ENCODE measurements at places on chromosomes 4 and X.

DNA sequence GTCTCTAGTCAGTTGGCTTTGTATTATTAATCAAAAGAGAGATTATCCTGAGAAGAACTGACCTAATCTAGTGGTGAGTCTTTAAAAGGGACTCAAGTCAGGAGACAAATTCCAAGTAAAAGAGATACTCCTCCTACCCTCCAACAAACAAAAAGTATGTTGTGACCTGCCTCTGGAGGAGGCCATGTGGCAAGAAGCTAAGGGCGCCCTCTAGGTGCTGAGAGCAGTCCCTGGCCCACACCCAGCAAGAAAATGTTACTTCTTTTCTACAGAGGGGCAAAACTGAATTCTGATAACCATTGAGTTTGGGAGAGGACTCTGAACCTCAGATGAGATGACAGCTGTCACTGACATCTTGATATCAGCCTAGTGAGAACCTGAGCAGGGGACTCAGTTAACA lies 953.6 kb upstream of the AGA start:
- no peak for DNase-seq

DNA sequence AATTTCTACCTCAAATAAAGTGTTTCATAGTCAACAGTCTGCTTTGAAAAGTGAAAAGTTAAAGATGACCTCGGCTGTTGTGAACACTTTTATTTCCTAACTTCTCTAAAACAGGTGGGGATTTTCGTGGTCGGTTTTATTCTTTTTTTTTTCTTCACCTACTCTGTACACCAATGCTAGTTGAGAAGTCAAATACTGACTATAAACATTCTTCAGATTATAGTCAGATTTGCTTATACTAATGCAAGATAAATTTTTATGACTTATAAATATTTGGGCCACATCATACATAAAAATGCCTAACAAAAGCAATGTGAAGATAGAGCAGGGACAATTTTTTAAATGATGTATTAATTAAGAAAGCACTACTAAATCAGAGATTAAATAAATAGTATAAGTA lies 98.1 kb upstream of the GPR34 start:
- no peak for DNase-seq

DNA sequence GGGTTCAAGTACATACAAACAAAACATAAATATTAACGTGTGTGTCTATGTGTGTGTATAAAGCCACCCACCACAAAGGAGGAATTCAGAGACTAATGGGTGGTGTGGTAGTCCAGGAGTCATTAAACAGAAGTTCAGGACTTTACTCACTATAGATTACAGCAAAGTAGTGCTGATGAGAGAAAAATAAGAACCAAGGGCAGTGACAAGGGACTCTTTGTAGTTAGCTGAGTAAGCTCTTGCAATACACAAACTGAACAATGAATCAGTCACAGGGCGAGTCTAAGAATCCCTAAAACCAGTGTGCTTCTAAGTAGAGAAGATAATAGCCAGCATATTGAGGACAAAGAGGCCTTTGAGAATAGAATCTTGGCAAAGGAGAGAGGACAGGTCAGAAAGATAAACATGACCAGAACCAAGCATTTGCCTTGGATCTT lies 232.4 kb downstream of the PPP3CA start:
- no peak for DNase-seq

GRCh38 chrX:112223391-112223790 lies 140.8 kb upstream of the TRPC5 start:
- DNase-seq = no peak

DNA sequence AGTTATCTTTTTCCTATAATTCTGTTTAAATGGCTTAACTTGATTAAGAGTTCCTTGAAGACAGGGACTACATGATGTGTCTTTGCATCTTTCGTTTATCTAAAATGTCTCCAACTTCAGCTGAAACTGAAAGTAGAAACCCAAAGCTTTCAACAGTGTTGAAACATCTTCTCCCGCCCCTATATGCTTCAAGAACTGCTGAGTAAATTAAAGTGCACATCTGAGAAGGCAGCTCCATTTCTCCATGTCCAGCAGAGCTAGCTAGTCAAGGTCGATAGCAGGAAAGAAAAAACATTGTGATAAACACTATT lies 185.7 kb upstream of the TBL1X start:
- DNase-seq = no peak

GRCh38 chr4:70704215-70704930 lies 16.0 kb downstream of the UTP3 start:
- peak; percentile 70 for DNase-seq

DNA sequence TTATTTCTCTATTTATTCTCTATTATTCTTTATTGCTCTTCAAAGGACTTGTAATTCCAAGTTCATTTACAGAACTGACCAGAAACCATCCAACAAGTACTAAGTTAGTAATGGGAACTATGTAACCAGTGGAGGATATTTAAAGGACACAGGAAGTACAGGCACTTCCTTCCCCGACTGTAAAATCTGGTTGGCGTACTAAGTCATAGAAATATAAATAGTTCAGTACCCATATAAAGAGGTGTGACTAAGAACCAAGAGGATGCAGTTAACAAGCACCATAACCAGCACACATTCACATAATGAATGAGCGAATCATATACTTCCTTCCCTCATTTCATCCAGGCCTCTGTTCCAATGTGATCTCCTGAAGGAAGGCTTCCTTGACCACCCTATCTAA lies 3.6 kb upstream of the EIF4E start:
- DNase-seq = no peak

DNA sequence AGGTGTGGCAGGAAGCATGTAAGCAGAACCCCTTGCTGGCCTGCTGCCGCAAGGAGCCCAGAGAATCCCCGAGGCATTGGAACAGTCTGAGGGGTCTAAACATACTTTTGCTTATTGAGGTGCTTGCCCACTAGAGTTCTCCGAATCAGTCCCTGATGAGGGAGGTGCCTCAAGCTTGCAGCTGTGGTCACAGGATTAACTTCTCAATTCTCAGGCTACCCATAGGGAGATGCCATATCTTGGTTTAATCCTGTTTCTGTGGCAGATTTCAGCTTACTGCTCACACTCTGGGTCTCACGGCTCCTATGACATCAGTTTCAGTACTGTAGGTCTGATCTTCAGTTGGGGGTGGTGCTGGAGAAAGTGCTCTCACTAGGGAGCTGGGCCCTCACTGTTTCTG lies 39.9 kb downstream of the CCNG2 start:
- no peak for DNase-seq

DNA sequence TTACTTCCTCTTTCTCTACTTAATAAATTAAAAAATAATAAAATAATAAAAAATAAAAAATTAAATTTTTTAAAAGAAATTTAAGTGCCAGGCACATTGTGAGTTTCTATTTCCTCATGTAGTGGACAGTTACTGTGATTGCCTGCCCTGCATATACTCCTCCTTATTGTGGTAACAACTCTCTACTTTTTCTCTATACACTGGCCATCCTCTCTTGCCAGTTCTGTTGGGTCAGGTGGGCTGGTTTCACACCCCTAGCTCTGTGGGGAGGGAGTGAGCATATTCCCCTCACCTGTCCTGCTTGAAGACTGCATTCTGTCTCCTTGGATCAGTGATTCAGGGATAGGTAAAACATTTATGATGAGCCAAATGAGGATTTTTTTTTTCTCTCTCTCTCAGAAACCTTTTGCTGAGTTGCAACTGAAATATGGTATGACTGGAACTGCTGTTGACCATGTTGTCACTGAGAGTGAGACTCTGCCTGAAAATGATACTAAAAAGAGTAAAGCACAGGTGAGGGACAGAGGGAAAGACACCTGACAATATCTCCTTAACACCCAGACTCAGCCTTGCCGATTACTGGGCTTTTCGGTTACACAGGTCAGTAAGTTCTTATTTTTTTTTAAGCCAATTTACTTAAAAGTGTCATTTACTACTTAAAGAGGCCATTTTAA lies 37.2 kb downstream of the CXXC4 start:
- no peak for DNase-seq

- DNase-seq = no peak
Measured at GRCh38 chr4:163344147-163345125, 744 bp downstream of the NPY5R start.

- no peak for DNase-seq
Measured at GRCh38 chr4:172845281-172845680, 323.3 kb upstream of the GALNT7 start.

- DNase-seq = peak; percentile 56
Measured at GRCh38 chrX:30888526-30889146, 418 bp downstream of the TAB3 start.

DNA sequence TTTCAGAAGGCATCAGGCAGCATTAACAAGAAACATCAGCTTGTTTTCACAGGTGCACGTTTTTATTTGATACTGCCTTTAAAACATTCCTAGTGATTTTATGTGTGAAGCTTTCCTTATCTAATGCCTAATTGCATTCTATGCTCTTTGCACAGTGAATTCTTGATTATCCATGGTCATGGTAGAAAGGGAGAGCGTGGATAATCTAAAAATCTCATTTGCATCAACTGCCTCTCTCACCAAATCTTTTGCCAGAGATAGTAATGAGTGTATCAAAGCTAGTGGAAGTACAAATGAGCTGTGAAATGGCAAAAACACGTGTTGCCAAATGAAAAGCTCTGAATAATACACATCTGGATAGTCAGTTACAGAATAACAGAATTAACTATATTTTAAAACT lies 170.5 kb downstream of the NAA11 start:
- DNase-seq = no peak

GRCh38 chrX:12197030-12197429 lies 58.8 kb downstream of the FRMPD4 start:
- no peak for DNase-seq

DNA sequence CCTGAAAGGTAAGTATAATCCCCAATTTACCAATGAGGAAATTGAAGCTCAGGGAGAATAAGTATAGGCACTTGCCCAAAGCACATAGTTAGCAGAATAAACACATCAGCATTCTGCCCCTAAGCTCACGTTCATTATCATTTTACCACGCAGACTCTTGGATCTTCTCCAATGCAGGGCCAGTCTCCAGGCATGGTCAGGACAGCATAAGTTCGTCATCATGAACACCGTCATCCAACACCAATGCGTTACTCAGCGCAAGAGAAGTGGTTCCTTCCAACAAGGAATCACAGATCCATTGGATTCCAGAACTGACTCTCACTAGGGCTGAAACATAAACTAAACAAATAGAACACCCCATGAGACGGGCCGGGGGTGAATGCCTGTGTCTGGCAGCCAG lies 86.5 kb upstream of the GPM6B start:
- no peak for DNase-seq

- no peak for DNase-seq
Measured at GRCh38 chr4:78426972-78427371, 124.6 kb upstream of the ANXA3 start.

DNA sequence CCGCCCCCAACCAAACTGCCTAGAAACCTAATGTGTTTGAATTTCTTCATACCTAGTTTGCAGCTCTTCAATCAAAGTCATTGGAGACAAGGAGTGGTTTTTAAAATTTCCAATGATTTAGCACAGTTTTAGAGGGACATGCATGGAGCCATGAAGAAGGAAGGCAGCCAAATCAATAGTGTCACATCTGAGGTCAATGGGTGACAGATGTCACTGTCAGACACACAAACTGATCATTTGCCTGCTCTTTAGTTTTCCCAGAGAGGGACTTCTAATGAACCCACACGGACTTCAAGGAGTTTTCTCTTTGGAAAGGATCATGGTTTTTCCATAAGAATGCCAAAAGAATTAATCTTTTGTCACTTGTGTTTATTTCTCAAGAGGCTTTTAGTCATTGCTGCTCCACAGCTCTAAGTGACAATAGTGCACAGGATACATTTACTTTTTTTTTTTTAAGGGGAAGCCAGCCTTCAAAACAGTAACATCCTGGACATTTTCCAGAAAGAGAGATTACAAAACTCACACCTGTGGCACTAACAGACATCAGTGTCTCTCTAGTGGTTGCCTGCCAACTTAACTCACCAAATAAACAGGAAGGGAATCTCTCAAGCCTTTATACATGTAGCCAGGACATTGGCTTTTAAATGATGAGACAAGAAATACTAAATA lies 251.1 kb upstream of the DIAPH2 start:
- DNase-seq = no peak

GRCh38 chr4:154507156-154507555 lies 15.6 kb upstream of the DCHS2 start:
- no peak for DNase-seq

DNA sequence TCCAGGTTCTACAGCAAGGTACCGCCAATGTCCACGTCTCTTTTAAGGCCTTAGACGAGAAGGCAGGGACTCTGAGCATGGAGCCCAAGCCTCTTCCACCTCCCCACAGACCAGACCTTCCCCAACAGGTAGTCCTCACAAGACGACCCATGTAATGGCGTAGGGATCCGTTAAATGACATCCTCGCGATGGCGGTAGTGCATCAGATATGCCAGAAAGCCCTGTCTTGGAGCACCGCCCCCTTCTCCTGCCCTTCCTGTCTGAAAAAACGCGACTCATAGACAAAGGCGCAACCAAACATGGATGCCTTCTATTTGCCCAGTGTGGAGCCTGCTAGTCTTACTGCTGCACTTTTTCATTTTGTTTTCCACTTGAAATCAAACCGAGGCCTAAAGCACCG lies 185.4 kb downstream of the OR13H1 start:
- peak; percentile 83 for DNase-seq

GRCh38 chrX:45843518-45843917 lies 642.8 kb upstream of the DIPK2B start:
- DNase-seq = no peak

GRCh38 chr4:13539047-13539618 lies 5.2 kb downstream of the NKX3-2 start:
- DNase-seq = no peak

GRCh38 chr4:66964467-66964866 lies 580.8 kb downstream of the CENPC start:
- DNase-seq = no peak

DNA sequence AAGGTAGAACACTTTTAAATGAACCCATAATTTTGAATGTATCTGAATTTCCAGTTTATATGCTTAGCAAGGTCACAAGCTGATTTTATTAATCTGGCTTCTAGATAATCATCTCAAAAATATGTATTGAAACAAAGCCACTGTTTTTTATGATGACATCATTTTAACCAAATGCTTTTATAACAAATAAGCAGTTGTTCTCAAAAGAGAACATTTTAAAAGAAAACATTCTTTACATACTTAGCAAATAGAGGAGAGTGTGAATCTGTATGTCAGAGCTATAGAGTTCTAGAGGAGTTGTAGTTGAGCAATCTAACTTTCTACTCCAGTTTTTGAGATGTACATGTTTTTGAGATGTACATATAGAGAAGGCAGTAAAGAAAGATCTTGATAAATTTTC lies 42.5 kb downstream of the LAMP2 start:
- DNase-seq = no peak

DNA sequence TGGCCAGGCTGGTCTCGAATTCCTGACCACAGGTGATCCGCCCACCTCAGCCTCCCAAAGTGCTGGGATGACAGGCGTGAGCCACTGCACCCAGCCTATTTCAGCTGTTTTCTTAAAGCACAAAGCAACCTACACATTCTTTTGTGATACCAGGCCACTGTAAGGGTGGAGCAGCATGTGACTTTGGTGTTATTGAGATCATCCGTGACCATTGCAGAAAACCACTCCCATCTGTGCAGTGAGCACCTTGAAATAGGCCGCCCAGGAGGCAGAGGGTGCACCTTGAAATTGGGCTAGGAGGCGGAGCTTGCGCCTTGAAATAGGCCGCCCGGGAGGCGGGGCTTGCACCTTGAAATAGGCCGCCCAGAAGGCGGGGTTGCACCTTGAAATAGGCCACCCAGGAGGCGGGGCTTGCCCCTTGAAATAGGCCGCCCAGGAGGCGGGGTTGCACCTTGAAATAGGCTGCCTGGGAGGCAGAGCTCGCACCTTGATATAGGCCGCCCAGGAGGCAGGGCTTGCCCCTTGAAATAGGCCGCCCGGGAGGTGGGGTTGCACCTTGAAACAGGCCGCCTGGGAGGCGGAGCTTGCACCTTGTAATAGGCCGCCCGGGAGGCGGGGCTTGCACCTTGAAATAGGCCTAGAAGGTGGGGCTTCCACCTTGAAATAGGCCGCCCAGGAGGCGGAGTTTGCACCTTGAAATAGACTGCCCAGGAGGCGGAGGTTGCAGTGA lies 9.0 kb upstream of the SLC25A6 start:
- no peak for DNase-seq

All from activated T-cell treated with anti-CD3 and anti-CD28 coated beads, Interleukin-2, amount 50 U/mL, for 48 hours (primary cell).